ENCODE measurements at places on chromosomes 16 and 17.

DNA sequence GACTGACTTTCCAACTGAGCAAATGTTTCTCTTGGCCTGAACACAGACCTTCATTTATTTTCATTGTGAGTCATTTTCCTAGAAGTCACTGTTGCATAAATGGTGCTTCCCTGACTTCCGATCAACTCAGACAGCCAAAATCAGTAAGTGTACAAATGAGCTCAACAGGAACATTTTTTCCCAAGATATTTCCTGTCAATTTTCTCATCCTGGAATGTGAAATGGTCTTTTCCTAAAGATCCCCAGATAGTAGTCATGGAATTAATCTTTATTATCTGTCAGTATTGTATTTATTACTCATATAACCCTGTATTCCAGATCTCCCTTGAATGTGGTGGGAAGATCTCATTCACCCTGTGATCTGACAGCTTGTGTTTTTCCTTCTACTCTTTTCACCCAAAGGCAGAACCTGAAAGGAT lies 360.3 kb upstream of the KIF2B start:
- DNase-seq, result no peak

DNA sequence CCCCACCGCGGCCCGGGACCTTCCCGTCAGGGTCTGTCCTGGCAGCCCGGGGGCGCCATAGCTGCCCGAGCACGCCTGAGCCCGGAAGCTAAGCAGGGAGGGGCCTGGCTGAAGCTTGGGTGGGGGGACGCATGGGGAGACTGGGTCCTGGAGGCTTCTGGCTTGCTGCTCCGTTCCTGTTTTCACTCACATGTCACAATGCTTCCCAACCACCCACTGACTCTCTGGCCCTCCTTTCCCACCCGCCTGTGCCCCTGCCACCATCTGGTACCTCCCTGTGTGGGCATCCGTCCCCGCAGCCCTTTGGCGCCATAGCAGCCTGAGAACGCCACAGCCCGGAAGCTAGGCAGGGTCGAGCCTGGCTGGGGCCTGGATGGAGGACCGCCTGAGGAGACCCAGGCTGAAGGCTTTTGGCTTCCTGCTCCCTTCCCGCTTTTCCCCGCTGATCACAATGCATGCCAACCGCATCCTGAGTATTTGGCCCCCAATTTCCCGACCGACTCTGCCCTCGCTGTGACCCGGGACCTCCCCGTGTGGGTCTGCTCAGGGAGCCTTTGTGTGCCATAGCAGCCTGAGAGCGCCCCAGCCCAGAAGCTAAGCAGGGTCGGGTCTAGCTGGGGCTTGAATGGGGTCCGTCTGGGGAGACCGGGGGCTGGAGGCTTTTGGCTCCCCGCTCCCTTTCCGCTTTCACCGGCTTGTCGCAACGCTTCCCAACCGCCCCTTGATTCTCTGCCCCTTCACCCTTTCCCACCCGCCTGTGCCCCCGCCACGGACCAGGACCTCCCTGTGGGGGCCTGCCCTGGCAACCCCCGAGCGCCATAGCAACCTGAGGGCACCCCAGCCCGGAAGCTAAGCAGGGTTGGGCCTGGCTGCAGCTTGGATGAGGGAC lies 2290.1 kb downstream of the TP53TG3F start:
- DNase-seq, result no peak

DNA sequence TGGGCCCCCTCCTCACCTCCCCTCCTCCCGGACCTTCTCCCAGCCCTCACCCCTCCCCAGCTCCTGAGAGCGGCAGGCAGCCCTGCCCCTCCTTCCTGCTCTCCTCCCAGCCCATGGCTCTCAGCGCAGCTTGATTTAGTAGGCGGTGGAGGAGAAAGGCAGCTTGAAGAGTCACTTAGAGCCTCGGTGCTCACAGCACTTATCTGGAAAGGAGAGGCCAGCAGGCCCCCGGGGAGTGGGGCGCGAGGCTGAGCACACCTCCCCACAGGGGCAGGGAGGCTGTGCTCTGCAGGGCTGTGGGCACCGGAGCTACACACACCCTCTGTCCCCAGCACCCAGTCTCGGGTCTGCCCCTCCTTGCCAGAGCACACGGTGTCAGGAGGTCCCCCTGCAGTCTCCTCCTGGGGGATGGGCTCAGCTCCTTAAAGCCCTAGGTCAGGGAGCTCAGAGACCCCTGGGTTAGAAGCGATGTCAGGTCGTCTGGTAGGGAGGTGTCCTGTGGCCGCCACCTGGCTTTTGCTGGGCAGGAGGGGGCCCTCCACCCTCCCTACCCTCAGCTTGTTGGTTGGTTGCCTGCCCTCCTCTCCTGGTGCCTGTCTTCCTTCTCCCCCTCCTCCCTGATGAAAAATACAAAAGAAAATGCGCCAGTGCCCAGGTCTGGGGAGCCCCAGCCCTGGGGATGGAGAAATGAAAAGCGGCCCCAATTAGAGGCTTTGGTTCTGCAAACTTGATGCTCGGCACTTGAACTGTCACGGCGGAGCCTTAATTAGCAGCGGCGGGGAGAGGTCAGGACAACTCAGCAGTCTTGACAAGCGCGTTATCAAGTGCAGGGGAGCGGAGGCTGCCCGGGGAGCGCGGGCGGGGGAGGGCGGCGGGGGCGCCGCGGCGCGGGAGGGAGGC lies 151.1 kb upstream of the GSE1 start:
- DNase-seq, result no peak

DNA sequence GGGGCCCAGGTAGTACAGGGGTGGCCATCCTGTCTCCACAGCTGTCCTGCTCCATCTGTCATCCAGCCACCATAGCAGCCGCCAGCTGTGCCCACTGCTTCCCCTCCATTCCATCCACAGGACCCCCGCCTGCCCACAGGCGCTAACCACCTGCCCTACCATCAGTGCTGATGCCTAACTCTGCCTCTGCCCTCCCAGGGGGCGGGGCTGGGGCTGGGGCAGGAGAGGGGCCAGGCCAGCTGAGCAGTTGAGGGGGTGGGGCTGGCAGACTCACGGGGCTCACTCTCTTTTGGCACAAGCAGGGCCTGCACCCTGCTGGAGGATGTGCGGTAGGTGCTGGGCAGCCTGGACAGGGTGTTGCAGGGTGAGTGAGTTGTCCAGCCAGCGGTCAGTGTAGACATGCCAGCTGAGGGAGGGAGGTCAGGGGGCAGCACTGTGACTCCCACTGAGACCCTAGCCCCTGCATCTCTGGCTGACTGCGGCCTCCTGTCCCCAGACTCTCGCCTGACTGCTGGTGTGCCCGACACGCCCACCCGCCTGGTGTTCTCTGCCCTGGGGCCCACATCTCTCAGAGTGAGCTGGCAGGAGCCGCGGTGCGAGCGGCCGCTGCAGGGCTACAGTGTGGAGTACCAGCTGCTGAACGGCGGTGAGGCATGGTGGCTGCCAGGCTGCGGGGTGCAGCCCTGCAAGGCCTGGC lies 9.6 kb downstream of the GALK1 start:
- no peak for DNase-seq

DNA sequence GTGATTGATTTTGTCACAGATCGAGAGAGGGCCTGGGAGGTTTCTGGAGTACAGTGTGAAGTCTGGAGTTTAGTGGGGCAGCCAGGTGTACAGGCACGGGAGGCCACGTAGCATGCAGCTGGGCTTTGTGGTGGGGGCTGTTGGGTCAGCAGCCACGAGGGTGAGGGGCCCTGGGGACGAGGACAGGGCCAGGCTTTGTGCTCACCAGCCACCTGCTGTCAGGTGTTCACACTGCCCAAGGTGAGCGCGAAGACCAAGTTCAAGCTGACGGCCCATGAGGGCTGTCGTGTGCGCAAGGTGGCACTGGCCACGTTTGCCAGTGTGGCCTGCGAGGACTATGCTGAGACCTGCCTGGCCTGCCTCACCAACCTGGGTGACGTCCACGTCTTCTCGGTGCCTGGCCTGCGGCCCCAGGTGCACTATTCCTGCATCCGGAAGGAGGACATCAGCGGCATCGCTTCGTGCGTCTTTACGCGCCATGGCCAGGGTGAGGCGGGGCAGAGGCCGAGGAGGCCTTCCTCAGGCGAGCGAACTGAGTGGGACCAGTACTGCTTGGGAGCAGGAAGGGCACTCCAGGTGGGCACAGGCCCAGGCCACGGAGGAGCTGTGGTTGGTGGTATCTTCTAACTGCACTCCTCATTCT lies 15.9 kb downstream of the LLGL1 start:
- DNase-seq, result no peak
